NCI-H2107 (cell line): ENCODE measurements at places on chromosomes 4 and X.

DNA sequence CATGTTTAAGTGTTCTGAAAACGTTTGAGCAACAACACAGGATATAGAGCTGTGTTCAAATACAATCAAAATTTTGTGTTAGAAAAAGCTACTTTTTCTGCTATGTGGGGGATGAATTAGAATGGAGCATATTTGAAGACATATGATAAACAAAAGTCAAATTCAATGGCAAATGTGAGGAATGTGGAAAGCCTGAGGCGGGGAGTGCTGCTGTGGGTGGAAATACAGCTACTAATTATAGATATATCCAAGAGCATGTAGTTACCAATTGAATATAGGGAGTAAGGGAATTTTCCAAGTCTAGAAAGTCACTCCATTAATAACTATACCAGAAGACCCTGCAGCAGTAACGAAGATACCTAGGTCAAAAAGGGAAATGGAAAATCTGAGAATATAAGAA, 2370.4 kb upstream of the TENM3 start:
- DNase-seq, result no peak

- no peak for DNase-seq
These were observed 117.3 kb downstream of the SYNPO2 start for GRCh38 chr4:119005928-119006460.

- DNase-seq, result no peak
These were observed 106.2 kb downstream of the ALPK1 start for GRCh38 chr4:112403101-112403945.

DNA sequence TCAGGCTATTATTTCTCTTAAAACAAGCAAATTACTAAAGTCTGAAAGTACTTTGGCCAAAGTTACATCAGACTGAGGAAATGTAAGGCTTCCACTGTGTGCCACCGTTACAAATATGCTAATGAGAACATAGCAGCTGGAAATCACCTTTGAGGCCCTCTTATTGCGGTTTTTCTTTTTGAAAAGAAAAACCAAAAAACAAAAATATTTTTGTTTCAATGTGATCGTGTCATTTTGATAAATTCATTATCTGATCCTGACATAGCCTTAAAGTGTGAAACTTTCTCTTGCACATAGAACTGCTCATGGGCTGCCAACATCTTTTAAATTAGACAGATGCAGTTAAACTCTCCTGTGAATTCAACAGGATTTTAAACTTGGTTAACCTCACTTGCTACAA, 2.8 kb upstream of the TIFA start:
- no peak for DNase-seq

- DNase-seq, result no peak
These were observed 176.0 kb downstream of the MGST2 start for GRCh38 chr4:139841464-139842195.

DNA sequence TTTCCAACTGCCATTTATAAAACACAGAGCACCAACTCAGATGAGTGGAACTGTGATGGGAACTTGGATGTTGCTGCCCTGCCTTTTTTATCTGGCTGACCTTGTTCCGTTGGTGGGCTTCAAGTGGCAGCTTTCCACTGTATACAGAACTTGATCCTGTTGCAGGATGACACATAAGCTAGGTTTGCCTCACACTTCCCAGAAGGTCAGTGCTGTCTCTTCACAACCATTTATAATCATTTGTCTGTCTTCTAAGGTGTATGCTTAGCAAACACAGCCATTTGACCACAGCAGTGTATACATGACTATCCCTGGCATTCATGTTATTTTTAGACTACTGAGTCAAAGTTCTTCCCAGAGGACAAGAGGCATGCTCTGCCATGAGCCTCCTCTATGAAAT, 20.3 kb downstream of the DGKK start:
- no peak for DNase-seq

- DNase-seq, result no peak
These were observed 1875.0 kb upstream of the PCDH7 start for GRCh38 chr4:28845158-28845557.

DNA sequence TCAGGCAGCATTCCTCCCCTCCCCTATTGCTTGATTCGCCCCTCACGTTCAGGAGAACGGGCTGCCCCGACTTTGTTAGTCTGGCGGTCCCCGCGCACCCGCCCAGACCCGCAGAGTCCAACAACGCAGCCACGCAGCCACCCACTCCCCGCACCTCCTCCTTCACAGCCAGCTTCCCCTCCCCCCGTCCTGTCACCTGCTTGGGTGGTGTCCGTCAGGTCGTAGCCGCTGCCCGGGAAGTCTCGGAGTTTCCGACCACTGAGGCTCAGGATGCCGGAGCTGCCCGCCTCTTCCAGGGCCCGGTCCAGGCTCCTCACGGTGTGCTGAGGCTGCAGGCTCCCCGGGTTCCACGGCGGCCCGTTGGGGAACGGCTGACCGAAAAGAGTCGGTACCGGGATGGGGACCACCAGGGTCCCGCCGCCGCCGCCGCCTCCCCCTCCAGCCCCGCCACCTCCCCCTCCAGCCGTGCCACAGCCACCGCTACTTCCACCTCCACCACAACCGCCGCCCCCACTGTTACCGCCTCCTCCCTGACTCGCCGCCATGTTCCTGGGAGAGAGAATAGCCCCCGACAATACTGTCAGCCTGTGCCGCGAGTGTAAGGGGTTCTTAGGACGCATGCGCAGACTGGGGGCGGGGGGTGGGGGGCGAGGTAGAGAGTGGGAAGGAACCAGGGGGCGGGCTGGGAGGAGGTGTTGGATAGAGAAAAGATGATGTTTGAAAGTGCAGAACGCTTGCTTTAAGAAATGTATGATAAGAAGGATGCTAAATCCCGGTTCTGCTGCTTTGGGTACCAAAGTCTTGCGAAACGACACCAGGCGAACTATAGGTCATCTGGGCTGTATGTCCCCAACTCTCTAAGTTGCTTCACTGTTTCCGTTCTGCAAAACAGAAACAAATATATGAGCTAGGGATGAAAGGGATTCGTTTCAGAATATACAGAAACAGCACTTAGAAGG, at the start of gene LRCH2:
Gene LRCH2 (minus strand): TSS at position 600 of the 959 bp plus-strand sequence. CDS start 55 bp downstream, at position 545.
- no peak for DNase-seq

- DNase-seq, result peak; percentile 40
These were observed 440.9 kb downstream of the MID1IP1 start for GRCh38 chrX:39242187-39242586.

GRCh38 chr4:140633951-140634350, 65.2 kb upstream of the UCP1 start:
- no peak for DNase-seq

- DNase-seq, result no peak
These were observed 91.3 kb downstream of the PTPN13 start for GRCh38 chr4:86685401-86685800.

DNA sequence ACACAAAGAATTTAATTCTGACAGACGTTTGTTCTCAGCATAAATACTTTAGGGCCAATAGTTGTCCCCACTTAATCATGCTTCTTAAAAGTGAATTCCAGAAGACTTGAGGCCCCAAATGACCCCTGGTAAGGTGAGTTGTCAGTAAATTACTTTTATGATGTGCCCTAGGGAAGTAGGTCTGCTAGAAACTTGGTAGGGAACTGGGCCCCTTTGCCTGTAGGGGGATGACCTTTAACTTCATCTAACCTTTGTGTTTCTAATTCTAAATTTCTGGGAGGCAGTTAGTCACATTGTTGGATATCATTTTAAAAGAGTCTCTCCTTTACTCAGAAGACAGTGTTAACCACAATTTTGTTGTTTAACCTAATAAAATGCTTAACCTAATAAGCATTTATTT, 28.8 kb downstream of the HHIP start:
- DNase-seq, result no peak

GRCh38 chr4:35644591-35644990, 599.7 kb downstream of the ARAP2 start:
- no peak for DNase-seq

GRCh38 chr4:105859233-105859632, 36.0 kb upstream of the NPNT start:
- no peak for DNase-seq

GRCh38 chrX:12892716-12893115, 13.7 kb upstream of the TLR8 start:
- no peak for DNase-seq

DNA sequence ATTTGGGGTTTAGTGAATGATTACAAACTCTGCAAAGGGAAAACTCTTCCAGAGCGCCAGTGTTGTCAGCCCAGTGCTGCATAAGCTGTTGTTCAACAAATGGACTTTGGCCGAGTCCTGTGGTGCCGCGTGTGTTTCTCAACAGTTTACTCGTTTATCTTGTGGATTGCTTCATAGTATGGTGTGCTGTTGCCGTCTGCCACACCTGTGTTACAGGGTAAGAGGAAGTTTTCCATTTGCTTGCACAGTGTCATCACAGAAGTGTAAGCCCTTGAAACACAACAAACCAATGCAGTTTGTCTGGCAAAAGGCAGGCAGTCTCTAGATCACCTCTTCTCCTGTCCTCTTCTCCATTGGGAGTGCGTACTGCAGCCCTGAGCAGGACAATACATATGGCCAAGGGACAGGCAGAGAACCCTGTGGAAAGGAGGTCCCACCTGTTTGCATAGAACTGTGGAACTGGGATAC, 66.3 kb downstream of the DCUN1D4 start:
- DNase-seq, result no peak

- DNase-seq, result no peak
These were observed 11.7 kb downstream of the BBS12 start for GRCh38 chr4:122744229-122744628.

GRCh38 chr4:183409934-183410333, 34.5 kb upstream of the CDKN2AIP start:
- no peak for DNase-seq

DNA sequence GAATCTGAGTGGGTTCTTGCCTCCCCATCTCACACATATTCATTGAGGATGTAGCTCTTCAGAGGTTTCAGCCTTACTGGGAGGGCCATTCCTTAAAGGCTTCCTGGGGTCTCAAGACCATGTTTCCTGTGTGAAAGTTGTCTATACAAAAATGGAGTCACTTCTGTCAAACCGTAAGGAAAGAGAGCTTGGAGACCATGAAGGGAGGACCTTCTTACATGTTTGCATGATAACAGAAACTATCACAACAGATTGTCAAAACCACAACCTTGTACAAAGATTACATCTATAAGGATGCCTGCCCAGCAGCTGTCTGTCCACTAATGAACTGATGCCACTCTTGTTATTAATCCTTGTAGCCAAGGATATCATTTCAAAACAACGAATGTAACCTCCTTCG, 139.3 kb downstream of the PDE5A start:
- DNase-seq, result no peak

- DNase-seq, result no peak
These were observed 2.8 kb downstream of the TIGD2 start for GRCh38 chr4:89114100-89114499.

DNA sequence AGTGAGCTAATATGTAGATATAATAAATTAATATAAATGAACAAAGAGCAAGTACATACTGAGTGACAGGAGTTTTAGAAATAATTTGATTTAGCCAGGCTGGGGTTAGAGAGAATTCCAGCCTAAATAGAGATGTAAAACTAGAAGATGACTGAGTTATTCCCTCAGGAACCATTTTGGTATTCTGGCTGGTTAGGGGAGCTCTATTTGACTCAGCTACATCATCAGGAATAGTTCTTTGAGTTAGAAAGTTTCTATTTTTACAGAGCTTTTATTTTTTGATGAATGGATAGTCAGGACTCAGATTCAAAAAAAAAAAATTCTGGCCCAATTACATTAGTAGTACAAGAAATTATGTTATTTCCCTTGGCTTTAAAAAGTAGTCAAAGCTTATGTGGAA, 180.4 kb upstream of the MID1 start:
- DNase-seq, result no peak

DNA sequence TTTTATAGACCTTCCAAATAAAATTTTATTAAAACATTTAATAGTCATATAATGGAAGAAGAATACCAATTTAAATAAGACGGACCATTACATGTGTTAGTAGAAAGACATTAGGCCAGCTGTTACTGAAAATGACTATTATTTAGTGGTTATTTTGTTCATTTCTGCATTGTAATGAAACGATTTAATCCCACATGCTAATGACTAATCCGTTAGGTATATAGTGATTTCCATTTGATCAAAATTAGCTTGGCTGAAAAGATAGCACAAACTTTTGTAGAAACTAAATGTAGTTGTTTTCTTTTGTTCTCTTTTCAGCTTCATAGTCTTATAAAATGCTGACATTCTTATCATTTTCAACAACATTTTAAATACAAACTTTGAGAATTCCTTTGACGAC, 556.1 kb upstream of the TENM3 start:
- DNase-seq, result no peak

DNA sequence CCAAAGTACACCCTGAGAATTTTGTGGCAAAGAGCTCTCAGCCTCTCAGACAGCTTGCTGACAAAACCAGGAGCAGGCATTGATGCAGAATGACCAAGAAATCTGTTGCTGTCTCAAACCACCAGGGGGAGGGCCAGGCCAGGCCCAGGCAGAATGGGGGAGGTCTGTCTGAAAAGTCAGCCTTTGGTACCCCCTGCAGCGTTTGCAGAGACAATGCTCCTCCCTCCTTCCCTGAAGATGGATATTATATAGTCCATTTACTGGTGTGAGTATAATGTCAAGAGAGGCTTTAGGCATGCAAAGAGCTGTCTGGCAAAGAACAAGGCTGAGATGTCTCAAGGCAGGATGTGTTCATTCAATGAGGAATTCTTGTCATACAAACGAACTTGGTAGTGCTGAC, 52.9 kb upstream of the TRPC5OS start:
- no peak for DNase-seq

- DNase-seq, result no peak
These were observed 27.8 kb upstream of the TMPRSS11D start for GRCh38 chr4:67911638-67912037.

DNA sequence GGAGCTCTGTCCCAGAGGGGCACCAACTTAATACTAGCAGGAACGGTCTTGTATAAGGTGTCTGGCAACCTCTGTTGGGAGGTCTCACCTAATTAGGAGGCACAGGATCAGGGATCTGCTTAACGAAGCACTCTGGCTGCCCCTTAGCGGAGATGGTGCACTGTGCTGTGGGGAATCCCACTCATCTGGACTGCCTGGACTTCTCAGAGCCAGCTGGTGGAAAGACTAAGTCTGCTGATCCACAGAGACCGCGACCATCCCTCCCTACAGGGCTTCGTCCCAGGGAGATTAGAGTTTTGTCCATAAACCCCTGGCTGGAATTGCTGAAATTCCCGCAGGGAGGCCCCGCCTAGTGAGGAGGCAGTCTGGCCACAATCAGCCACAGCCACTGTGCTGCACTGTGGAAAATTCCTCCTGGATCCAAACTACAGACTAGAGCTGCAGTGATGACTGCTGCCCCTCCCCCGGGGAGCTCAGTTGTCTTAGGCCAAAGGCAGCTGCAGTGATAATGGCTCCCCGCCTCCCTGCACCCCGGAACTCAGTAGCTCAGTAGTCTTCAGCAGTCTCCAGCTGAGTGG, 22.0 kb upstream of the ZCCHC4 start:
- no peak for DNase-seq

DNA sequence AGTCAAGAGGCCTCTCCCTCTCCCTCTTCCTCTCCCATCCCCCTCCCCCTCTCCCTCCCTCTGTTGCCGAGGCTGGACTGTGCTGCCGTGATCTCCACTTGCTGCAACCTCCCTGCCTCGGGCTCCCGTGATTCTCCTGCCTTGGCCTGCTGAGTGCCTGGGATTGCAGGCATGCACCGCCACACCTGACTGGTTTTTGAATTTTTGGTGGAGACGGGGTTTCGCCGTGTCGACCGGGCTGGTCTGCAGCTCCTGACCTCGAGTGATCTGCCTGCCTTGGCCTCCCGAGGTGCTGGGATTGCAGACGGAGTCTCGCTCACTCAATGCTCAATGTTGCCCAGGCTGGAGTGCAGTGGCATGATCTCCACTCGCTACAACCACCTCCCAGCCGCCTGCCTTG, 165.1 kb downstream of the CENPC start:
- no peak for DNase-seq

- DNase-seq, result no peak
These were observed 234.4 kb upstream of the GPC4 start for GRCh38 chrX:133649651-133650050.

- no peak for DNase-seq
These were observed 471.0 kb downstream of the KLHL13 start for GRCh38 chrX:117645639-117646038.
